ENCODE measurements at places on chromosomes 12 and 14. TPM values are rescaled to one million over a fixed set of nuclear protein-coding genes. Genes with fewer than 3 reads are reported as not detected.

GRCh38 chr12:4268329-4269181, 5.0 kb upstream of the CCND2 start:
- peaks cover 45% of the 10 kb centered on the region for H3K4me1 ChIP-seq
- H3K36me3 ChIP-seq: no peaks in the 10 kb centered on the region
- H3K27me3 ChIP-seq: no peaks in the 10 kb centered on the region
- DNase-seq: no peak
- peak overlapping the region; percentile 98 for H3K4me3 ChIP-seq

Gene PRB2
- not detected for total RNA-seq

DNA sequence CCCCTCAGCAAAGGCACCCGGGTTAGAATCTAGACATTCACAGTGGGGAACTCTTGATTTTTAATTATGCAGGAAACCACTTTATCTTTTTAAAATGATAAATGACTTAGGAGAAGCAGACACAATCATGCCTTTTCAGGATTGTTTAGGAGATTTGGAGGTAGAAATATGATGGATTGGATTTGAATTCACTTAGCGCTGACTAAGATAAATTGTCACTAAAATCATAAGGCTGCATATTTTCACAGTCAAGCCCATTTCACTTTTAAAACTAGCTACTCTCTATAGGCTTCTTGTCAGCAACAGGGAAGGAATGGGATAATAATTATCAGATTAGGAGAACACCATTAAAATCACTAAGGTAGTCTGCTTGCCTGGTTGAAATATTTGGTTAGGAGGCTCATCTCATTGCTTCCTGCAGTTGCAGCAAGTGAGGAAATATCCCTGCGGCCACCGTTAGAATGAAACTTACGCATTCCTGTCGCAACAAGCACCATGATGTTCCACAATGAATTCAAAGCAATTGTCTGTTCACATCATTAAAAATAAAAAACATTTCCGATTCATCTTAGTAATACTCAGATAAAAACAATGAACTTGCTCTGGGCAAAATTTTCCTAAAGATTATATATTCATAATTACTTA, 31.9 kb downstream of the DACT1 start:
- no peak for DNase-seq
- no peak overlapping the region for H3K27ac ChIP-seq
- no peak overlapping the region for H3K4me3 ChIP-seq
- H3K36me3 ChIP-seq: no peaks in the 10 kb centered on the region
- no peaks in the 10 kb centered on the region for H3K27me3 ChIP-seq

GRCh38 chr14:85853996-85854526, 324.1 kb downstream of the FLRT2 start:
- H3K36me3 ChIP-seq: no peaks in the 10 kb centered on the region
- DNase-seq: no peak
- H3K4me3 ChIP-seq: no peak overlapping the region
- no peaks in the 10 kb centered on the region for H3K27me3 ChIP-seq
- H3K27ac ChIP-seq: no peak overlapping the region

Gene PLXNC1
- 12.3 TPM for total RNA-seq

DNA sequence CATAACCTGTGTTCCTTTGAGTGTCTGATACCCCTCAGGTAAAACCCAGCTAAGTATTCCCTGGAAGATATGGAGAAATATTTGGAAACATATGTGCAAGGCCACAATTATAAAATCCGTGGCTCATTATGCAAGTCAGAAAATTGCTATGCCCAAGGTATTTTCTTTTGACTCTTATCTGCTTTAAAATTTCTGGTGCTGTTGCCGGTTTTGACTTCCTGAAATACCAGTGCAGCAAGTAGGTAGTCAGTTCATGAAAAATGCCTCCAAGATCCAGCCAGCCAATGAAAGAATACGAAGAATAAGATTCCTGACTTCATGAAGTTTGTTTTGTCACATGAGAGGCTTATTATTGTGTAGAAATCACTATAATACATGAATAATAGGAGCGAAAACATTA, 20.2 kb upstream of the FUT8 start:
- no peaks in the 10 kb centered on the region for H3K27me3 ChIP-seq
- H3K4me3 ChIP-seq: no peak overlapping the region
- no peak overlapping the region for H3K27ac ChIP-seq
- DNase-seq: no peak
- H3K4me1 ChIP-seq: no peaks in the 10 kb centered on the region

- no peak overlapping the region for H3K27ac ChIP-seq
- DNase-seq: no peak
- H3K36me3 ChIP-seq: no peaks in the 10 kb centered on the region
These were observed 246.3 kb downstream of the PRKD1 start for GRCh38 chr14:29681316-29681715.

DNA sequence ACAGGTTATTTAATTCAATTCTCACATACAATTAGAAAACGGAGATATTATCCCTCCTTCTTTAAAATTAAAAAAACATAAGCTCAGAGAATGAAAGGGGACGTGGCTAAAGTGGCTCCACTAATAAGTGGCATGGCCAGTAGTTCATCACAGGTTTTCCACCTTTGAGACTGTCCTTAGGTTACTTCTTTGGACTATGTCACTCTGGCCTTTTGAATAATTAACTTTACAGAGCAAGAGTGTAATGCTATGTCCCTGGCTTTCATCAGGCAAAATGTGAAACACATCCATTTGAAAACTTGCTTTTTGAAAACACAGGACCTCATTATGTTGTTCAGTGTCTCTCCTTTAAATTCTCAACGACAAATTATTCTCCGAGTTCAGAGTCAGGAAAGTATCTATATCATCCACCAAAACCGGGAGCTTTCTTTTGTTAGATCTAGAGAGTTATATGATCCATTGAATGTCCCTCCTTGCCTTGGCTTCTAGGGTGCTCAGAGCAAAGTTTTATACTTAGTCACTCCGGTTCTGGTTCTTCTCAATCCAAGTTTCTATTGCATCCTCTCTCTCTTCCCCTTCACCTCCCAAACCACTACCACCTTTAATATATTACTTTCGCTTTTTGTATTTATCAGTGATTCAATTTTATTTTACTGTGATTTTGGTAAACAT, 43.0 kb upstream of the BTG1 start:
- no peak for DNase-seq
- no peak overlapping the region for H3K27ac ChIP-seq
- H3K36me3 ChIP-seq: no peaks in the 10 kb centered on the region
- no peak overlapping the region for H3K4me3 ChIP-seq
- no peaks in the 10 kb centered on the region for H3K4me1 ChIP-seq

GRCh38 chr12:100197486-100197885, 3.1 kb upstream of the ACTR6 start:
- DNase-seq: no peak
- H3K4me1 ChIP-seq: peaks cover 23% of the 10 kb centered on the region
- H3K36me3 ChIP-seq: peaks cover 5% of the 10 kb centered on the region

DNA sequence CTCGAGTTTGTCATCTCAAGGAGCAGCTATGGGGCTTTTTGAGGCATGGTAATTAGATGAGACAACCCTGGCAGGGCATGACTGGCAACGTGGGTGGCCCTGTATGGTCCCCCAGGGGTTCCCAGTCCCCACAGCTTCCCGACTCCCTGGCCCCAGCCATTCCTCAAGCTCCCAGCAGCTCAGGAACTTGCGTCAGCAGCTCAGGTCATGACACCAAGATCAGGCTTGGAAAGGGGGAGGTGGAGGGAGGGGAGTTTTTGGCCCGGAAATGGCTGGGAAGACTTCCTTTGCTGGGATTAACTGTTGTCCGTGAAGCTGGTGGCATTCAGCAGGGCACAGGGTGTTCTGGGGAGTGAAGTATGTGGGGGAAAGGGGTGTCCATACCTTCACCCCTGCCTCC, 10.4 kb upstream of the NRIP2 start:
- H3K36me3 ChIP-seq: no peaks in the 10 kb centered on the region
- no peak for DNase-seq
- H3K4me1 ChIP-seq: no peaks in the 10 kb centered on the region
- peak overlapping the region; percentile 3 for H3K27ac ChIP-seq
- H3K27me3 ChIP-seq: no peaks in the 10 kb centered on the region

- no peak overlapping the region for H3K27ac ChIP-seq
- no peak for DNase-seq
- H3K4me1 ChIP-seq: no peaks in the 10 kb centered on the region
- H3K27me3 ChIP-seq: peaks cover 2% of the 10 kb centered on the region
- no peak overlapping the region for H3K4me3 ChIP-seq
These were observed 125.6 kb upstream of the RTL1 start for GRCh38 chr14:101028971-101029667.

- H3K36me3 ChIP-seq: no peaks in the 10 kb centered on the region
- no peaks in the 10 kb centered on the region for H3K27me3 ChIP-seq
- no peaks in the 10 kb centered on the region for H3K4me1 ChIP-seq
- H3K4me3 ChIP-seq: no peak overlapping the region
- DNase-seq: no peak
These were observed 157.7 kb upstream of the TBX3 start for GRCh38 chr12:114841557-114842251.

Gene STON2
- 7.6 TPM for total RNA-seq

DNA sequence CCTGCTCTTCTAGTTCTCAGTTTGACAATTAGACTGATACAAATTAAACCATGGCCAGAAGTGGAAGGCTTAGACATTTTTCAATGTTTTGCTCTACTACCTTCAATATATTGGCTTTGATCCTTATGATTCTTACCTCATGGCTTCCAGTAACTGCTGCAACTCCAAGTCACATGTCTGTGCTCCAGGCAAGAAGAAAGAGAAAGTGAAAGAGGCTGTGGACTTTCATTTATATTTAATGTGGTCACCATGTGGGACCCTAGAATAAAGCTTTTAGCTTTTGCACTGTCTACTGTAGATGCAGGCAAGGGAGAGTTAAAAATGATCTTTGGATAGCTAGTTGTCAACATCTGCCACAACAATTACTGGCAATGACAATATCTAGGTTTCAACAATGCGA, 214.3 kb upstream of the PDE3A start:
- no peak overlapping the region for H3K4me3 ChIP-seq
- H3K27ac ChIP-seq: no peak overlapping the region
- no peaks in the 10 kb centered on the region for H3K27me3 ChIP-seq
- no peaks in the 10 kb centered on the region for H3K4me1 ChIP-seq
- H3K36me3 ChIP-seq: no peaks in the 10 kb centered on the region
- DNase-seq: no peak

DNA sequence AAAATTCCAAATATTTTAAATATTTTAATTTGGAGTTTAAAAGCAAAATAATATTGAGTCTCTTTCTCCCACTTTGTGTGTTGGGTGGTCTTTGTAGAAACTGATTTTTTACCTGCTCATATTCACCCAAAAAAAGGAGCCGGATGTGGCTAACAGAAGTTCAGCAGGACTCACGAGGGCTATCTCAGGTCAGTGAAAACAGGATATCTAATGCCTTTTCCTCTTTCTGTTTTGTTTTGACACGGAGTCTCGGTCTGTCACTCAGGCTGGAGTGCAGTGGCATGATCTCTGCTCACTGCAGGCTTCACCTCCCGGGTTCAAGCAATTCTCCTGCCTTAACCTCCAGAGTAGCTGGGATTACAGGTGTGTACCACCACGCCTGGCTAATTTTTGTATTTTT, 30.8 kb downstream of the COA8 start:
- H3K27me3 ChIP-seq: no peaks in the 10 kb centered on the region
- no peak overlapping the region for H3K4me3 ChIP-seq
- DNase-seq: no peak
- peak overlapping the region; percentile 58 for H3K27ac ChIP-seq

DNA sequence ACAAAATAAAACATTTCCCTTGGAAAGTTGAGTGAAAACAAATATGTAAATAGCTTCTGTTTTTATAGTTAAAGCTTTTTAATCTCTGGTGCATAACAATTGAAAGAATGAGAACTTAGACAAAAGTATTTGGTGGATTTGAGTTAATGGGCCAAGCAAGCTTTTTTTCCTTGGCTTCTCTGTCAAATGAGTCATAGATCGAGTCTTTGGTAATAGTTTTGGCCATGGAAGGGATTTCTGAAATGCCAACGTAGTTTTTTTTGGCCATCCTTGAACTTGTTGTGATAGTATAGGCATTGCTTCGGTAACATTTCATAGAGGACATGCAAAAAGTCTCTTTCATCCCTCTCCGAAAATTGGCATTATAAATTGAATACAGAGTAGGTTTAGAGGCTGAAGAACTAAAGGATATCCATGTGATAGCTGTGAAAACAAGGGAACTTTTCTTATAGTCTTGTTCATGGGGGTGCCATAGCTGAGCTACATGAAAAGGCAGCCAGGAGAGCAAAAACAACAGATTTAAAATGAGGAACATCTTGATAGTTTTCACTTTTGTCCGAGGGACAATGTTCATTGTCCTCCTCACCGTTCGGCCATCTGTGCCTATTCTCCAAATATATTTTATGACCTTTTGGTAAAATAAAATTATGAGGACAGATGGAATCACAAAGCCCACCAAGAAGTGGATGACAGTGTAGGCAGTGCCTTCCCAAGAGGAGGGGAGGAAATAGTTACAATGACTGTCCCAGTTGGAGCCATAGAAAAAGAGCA, 34.7 kb downstream of the GPR19 start:
- H3K27me3 ChIP-seq: no peaks in the 10 kb centered on the region
- H3K4me3 ChIP-seq: no peak overlapping the region
- H3K27ac ChIP-seq: no peak overlapping the region

DNA sequence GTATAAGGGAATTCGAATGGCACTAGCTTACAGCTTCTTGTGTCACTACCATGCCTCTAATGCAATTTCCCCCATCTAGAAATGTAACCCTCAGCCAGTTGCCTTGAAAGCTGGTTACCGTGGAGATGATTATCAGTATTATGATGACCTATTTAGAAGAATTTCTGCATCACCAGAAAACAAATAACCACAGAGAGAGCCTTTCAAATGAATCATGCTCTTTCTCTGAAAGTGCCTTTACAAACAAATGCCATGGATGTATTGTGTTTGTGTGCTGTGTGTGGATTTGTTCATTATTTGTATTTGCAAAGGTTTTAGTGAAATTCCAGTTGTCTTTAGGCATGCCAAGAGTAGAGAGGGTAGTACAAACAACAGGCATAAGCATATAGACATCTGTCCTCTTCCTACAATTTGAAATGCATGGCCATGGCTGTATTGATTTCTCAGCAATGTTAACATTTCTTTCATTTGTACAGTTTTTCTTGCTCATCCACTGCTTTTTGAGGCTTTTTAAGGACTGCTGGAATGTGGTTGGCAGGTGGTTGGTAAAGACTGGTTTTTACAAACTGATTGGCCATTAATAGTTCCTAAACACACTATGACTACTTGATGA, 266.5 kb downstream of the PAWR start:
- no peaks in the 10 kb centered on the region for H3K27me3 ChIP-seq
- no peak overlapping the region for H3K4me3 ChIP-seq

DNA sequence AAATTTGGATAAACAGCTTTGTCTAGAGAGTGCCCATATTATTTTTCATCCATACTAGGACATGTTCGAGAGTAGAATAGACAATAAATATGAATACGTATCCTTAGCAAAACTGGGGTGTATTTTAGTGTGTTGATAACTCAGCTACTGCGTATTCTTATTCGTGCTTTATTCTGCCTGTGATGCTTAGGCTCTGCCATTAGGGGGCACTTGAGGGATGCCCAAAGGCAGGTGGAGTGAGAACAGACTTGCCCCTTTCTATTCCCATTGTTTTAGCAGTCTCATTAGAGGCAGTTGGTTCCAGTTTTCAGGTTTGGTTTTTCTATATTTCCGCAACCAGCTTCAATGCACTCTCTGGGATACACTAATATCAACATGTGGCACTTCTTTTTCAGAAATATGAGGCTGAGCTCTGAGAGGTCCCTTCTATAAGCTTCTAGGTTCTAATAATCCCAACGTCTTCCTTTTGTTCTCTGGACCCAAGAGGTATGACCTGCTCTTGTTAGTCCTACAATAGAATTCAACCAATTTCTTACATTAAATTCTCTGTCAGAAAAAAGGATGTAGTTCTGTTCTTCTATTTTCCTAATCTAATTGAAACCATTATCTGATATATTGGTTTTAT, 985.7 kb upstream of the FBXO33 start:
- no peak overlapping the region for H3K27ac ChIP-seq
- H3K36me3 ChIP-seq: no peaks in the 10 kb centered on the region
- no peaks in the 10 kb centered on the region for H3K27me3 ChIP-seq
- no peak for DNase-seq

Gene LRTM2
- total RNA-seq: 0.17 TPM
